Colonic mucosa (tissue), 4 donors: ENCODE measurements at places on chromosomes 13 and 19. TPM values are rescaled to one million over a fixed set of nuclear protein-coding genes. Genes with fewer than 3 reads are reported as not detected.

FPR2 gene
- total RNA-seq, result 1.1 TPM

SLITRK6 gene
- total RNA-seq, result 2.6 TPM

GGACT gene
- total RNA-seq, result 10.0 TPM

ELSPBP1 gene
- total RNA-seq, result not detected

SMARCA4 gene
- 141 TPM for total RNA-seq

F2RL3 gene
- 0.84 TPM for total RNA-seq

ZNF573 gene
- total RNA-seq, result 5.5 TPM

ZNF681 gene
- 2.9 TPM for total RNA-seq

CLIP3 gene
- total RNA-seq, result 11.7 TPM

ZNF560 gene
- total RNA-seq, result not detected

ZNF524 gene
- total RNA-seq, result 33.9 TPM

C19orf85 gene
- total RNA-seq, result not detected

ZNF497 gene
- 0.98 TPM for total RNA-seq

GPR42 gene
- not detected for total RNA-seq

CYP4F8 gene
- total RNA-seq, result not detected
